ENCODE measurements at places on chromosomes 5 and 9.
A peak's percentile ranks its signal among the peaks of the same experiment; 100 is the strongest.

GRCh38 chr5:395156-395920 lies 47.6 kb upstream of the EXOC3 start:
- no peak for DNase-seq

DNA sequence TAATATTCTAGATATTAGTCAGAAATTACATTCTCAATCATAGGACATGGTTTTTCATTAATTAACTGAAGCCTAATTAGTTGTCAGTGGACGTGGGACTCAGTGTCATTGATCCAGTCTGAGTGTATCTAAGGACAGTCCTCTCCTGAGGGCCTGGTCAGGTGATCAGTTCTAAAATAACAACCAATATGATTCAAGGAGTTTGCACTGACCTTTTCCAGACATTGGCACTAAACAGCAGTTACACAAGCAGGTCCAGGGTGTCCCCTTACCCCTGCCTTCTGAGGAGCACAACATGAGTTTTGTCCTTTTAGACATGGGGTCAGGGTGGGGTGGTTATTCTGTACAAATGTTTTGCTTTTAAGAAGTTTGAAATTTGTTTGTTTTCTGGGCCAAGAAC lies 97.8 kb downstream of the CMYA5 start:
- DNase-seq, result no peak

DNA sequence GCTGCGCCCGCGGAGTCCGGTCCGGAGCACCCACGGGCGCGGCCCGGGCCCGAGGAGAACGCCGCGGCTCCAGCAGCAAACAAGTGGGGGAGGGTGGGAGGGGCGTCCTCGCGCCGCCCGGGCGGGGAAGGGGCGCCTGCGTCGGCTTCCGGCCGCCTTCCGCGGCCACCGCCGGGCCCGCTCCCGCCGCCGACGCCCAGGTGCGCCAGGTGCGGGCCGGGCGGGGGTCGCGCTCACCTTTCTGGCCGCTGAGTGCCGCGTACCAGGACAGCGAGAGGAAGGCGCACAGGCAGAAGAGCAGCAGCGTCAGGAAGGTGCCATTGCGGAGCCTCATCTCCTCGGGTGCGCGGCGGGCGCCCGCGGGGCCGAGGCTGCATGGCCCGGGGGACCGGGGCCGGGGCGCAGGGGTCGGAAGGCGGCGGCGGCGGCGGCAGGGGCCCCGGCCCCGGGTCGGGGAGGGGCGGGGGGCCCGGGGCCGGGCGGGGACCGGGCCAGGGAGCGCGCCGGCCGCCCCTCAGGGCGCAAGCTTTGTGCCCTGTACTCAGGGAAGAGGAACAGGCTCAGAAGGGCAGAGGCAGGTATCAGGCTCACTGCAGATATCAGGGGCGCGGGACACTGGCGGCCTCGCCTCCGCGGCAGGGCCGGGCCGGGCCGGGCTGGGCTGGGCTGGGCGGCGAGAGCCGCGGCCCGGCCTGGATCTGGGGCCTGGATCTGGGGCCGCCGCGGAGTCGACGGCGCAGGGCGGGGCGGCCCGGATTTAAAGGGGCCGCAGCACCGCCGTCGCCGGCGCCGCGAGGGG lies at the start of gene MGAT4B:
Gene MGAT4B, minus strand, starts transcription at position 617 of the 799 bp plus-strand sequence. Its CDS starts 283 bp downstream, at position 334.
- peak; percentile 76 for DNase-seq

- no peak for DNase-seq
Observed at GRCh38 chr5:139882961-139883539, 87.4 kb downstream of the PSD2 start.

DNA sequence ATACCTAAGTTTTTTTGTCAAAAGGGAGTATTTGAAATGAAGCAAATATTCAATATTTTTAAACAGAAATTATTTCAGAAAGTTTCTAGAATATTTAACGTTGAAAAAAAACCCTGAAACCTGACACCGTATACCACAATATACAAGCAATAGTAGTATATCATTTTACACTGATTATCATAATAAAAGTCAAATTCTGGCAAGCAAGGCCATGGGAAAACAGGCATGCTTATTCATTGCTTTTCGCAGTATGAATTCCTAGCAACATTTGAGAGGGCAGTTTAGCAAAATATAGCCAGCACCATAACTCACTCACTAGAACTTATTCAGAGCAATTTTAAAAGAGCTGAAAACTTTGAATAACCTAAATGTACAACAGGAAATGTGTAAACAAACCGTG lies 46.1 kb downstream of the ERAP1 start:
- no peak for DNase-seq

GRCh38 chr5:110956913-110957813 lies 114.3 kb upstream of the TSLP start:
- DNase-seq, result no peak

GRCh38 chr5:66518753-66519152 lies 77.4 kb upstream of the MAST4 start:
- DNase-seq, result no peak

GRCh38 chr5:53541859-53542258 lies 18.6 kb upstream of the NDUFS4 start:
- DNase-seq, result no peak

GRCh38 chr5:143425835-143426234 lies 22.3 kb upstream of the NR3C1 start:
- DNase-seq, result no peak

DNA sequence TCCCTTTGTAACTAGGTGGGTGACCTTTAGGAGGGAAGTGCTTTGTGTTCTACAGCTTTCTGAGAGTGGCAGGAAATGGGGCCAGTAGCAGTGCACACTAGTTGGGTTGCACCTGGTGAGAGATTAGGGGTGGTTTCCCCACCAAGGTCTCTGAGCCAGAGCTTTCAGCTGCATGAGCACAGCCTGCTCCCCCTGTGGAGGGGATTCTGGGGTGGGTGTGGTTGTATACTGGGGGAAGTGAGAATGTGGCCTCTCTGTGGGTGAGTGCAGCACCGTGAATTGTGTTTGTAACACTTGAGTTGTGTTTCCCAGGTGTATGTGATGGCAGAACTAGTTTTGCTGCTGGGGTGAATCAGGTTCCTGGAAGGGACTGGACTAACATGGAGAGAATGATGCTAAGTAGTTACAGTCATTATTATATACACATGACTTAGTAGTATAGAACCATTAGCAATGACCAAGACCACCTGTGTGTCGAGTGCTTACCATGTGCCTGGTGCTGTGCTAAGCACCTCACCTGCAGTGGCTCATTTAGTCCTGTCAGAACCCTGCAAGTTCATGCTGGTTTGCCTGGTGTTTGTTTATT lies 11.8 kb upstream of the CXXC5 start:
- no peak for DNase-seq

GRCh38 chr9:130977811-130978221 lies 31.2 kb upstream of the LAMC3 start:
- no peak for DNase-seq

- DNase-seq, result no peak
Observed at GRCh38 chr5:95934207-95934804, 27.3 kb downstream of the ELL2 start.

DNA sequence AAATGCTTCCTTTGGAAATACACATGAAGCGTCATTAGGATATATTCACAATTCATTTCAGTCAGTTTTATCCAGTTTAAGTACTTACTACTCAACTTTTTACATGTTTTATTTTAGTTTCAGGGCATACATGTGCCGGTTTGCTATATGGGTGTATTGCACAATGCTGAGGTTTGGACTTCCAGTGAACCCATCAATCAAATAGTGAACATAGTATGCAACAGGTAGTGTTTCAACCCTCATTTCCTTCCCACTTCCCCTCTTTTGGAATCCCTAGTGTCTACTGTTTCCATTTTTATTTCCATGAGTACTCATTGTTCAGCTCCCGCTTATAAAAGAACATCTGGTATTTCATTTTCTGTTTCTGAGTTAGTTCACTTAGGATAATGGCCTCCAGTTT lies 74.7 kb downstream of the TMEM161B start:
- DNase-seq, result no peak

GRCh38 chr5:42886635-42887034 lies 74.9 kb upstream of the SELENOP start:
- DNase-seq, result no peak

Data from NCI-H2081 (cell line).